Epithelial cell of proximal tubule (primary cell): ENCODE measurements at places on chromosomes 6 and 20.

GRCh38 chr6:136189104-136189503, 61.0 kb downstream of the MTFR2 start:
- DNase-seq: no peak

DNA sequence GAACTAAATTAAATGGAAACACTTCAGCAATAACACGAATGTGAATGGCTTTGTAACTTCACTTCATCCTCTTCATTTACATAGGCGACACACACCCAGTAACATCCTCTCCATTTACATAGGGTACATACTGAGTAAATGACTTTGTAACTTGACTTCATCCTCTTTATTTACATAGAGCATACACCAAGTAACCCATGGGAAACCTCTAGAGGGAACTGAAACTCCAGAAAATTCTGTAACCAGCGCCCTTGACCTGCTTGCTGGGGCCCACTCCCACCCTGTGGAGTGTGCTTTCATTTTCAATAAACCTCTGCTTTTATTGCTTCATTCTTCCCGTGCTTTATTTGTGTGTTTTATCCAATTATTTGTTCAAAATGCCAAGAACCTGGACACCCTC, 81.6 kb upstream of the OPRM1 start:
- no peak for DNase-seq

- DNase-seq: no peak
These were observed 93.9 kb downstream of the PSMG4 start for GRCh38 chr6:3352678-3353077.

DNA sequence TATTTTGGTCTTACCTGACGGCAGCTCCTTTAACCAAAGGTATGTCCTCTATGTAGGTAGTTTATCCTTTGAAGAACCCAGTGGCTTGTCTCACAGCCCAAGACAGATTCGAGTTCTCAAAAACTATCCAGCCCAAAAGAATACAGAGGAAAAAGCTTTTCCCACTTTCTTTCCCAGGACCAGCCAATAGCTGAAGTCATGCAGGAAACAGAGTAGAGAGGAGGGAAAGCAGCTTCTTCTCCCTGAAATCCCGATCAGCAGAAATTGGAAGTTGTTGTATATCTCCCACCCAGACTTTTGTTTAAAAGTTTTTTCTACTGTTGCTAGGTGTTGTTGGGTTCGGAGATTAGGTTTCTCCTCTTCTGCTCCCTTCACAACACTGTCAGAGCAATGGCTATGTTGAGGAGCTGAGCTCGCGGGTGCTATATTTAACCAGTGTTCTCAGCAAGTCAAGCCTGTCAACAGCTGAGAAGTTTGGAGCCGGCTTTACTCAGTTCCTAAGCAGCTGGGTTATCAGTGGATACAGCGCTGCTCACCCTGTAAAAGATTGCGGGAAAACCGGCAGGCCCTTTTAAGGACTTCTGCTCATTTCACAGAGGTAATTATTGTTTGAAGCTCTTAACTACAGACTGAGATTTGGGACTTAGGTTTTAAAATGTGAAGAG, at the start of gene FILIP1:
FILIP1 (minus strand) TSS at position 401 of the 665 bp plus-strand sequence. CDS start 78,828 bp downstream, outside the sequence.
- DNase-seq: no peak

DNA sequence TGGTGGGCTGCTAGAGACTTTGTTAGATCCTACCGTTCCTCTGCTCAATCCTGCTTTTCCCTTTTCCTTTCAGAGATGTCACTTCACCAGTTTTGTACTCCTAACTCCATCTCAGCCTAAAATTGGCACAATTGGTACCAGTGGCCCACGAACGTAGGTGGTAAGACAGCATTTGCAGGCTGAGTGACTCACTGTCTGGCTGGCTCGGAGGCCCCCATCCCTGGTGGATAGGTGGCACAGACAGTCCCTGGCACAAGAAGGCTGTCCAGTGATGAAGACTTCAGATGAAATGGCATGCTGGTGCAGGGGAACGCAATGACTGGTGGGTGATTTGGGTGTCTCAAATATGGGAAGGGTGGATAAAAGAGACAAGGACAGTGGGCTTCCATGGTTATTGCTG, 11.1 kb downstream of the HEBP2 start:
- no peak for DNase-seq

- DNase-seq: no peak
These were observed 81.7 kb upstream of the NFATC2 start for GRCh38 chr20:51624157-51624731.

- no peak for DNase-seq
These were observed at the start of gene KHDRBS2 for GRCh38 chr6:62285612-62286469. Gene KHDRBS2 (minus strand): TSS chr6:62286225.

- DNase-seq: no peak
These were observed 8.8 kb upstream of the NKX2-2 start for GRCh38 chr20:21522481-21523280.

- no peak for DNase-seq
These were observed 51.6 kb upstream of the CHD6 start for GRCh38 chr20:41669708-41670263.

DNA sequence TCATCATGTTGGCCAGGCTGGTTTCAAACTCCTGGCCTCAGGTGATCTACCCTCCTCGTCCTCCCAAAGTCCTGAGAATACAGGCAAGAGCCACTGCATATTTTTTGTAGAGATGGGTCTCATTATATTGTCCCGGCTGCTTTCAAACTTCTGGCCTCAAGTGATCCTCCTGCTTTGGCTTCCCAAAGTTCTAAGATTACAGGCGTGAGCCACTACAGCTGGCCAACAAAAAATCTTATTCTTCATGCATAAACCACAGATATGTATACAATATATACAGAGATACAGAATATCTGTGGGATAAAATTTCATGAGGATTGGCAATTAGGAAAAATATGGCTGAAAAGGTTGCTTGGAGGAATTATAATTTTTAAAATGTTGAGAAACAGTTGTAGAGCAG, 49.9 kb downstream of the SLC35A1 start:
- DNase-seq: no peak

- DNase-seq: no peak
These were observed 157.9 kb upstream of the PDE10A start for GRCh38 chr6:165820934-165821333.

DNA sequence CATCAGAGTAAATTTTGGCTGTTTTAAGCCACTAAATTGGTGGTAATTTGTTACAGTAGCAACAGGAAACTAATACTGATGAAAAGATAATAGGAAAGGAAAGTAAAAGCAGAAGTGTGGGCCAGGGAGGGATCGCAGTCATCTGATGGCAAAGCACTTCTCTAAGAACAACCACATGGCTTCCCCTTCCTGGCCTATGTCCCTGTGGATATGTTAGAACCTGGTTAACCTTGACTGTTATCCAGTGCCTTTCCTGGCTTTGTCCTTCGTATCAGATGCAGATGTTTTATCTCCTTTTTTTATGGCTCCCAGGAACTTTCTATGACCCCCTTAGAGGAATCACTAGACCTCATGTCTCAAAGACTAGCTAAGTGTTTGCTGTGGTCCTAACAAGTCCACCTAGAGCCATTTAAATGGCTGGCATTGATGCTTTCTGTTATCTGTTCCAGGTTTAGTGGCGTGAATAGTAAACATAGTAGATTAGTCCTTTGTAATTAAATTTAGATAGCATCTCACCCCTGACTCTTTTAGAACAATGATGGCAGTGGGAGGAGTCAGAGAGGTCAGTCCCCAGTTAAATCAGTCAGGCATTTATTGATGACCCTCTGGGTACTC, 79.2 kb upstream of the PHACTR2 start:
- DNase-seq: no peak

- no peak for DNase-seq
These were observed 90.2 kb downstream of the F13A1 start for GRCh38 chr6:6230286-6230685.

GRCh38 chr20:8756410-8756809, 312.5 kb upstream of the PLCB4 start:
- DNase-seq: peak; percentile 64

- no peak for DNase-seq
These were observed 118.5 kb downstream of the FOXA2 start for GRCh38 chr20:22465622-22466446.

GRCh38 chr6:44041461-44042260, 85.6 kb downstream of the MRPL14 start:
- peak; percentile 70 for DNase-seq

GRCh38 chr6:102732898-102733297, 1339.4 kb downstream of the GRIK2 start:
- no peak for DNase-seq

- no peak for DNase-seq
These were observed 34.3 kb upstream of the FOXC1 start for GRCh38 chr6:1575210-1576041.

GRCh38 chr6:71287926-71288227, 734 bp upstream of the OGFRL1 start:
- DNase-seq: no peak

GRCh38 chr6:149242883-149243282, 74.6 kb upstream of the TAB2 start:
- no peak for DNase-seq

- no peak for DNase-seq
These were observed 39.9 kb downstream of the RCAN2 start for GRCh38 chr6:46451343-46451742.

DNA sequence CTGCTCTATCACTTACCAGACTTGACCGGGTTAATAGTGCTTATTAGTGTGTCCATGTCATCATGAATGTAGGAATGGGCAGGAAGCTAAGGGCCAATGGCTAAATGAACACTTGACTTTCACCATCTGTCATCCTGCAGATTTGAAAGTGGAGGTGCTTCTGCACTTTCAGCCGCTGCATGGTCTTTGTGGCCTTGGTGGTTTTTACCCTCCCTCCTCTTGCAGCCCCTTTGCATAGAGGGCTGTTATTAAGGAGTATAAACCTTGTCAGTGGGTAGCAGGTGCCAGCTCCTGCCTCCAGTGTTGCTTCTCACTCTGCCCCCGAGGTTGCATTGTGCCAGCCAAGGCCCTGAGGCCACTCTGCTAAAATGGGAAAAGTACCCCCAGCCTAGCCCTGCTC, 122.2 kb upstream of the TNFAIP3 start:
- DNase-seq: no peak

DNA sequence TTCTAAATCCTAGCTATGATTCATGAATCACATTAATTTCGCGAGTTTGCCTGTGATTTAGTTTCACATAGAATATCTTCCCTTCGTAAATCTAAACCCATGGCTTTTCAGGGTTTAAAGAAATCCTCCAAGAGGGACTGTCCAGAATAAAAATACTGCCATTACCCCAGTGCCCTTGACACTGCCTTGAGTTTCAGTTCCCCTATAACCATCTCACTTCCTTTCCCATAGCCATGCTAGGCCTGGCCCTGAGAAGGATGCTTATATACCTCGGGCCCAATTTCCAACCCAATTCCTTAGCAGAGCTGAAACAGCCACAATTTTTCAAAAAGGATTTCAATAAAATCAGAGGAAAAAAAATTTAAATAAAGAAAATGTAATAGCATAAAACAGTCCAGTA, 697.3 kb downstream of the FRK start:
- DNase-seq: no peak

DNA sequence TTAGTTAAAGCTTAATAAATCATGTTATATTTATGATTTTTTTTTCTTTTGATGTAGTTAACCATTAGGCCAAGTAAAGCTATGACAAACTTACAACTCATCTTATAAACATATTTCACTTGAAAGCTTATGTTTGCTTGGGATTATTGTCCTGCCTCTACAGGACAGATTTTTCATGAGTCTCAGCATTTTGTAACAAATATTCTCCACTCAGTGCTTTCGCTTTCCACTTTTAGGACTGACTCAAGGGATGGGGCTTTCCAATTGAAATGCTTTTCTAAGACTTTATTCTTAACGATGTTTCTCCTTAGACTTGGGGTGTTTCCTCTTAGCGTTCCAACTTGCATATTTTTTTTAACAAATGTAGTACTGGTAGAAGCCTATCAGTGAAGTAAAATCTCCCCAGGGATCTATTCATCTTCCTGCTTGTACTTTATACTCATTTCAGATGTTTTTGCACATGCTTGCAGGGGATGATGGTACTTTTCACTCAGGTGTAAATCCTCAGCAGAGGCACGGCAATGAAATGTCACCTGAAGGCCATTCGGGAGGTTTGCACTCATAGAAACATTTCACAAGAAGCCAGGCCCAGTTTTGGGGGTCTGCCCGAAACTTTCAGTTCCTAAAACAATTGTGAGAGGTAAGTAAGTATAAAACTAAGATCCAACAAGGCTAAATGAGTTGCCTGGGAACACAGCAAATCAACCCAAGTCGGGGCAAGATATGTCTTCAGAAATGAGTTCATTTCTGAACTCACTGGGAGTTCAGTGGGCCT, 298.1 kb upstream of the FOXQ1 start:
- DNase-seq: no peak

DNA sequence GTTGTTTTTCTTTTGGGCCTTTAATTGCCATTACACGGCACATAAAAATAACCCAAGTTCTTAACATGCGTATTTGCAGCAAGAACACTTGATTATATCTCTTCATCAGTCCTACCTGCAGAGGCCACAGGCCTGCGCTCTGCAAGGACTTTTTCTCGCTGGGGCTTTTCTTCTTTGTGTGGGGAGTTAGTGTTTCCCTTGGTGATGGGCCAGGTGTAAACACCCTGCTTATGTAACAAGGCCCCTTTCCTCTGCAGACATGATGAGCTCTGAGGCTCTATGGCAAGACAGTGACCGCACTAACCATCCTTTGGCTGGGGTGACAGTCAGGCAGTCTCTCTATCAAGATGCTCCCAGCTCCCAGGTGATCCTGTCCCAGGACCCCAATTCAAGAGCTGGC, 97.8 kb upstream of the PCSK2 start:
- DNase-seq: no peak

DNA sequence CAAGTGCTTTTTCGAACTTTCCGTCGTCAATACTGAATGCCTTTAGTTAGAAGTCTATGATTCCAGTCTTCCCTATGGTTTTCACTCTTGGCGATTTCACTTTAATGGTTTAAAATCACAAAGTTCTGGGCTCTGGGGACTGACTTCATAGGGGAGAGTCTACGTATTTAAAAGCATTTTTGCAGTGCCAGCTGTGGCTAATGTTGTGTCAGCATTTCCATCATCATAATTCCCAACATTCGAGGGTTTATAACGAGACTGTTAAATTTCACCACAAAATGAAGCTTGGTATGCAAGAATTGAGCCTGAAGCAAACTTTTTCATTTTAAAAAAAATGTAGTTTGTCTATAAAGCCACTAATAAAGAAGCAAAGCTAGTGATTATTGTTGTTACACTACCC, 242.7 kb downstream of the SOX4 start:
- no peak for DNase-seq

GRCh38 chr20:49868538-49868937, 46.8 kb downstream of the SPATA2 start:
- DNase-seq: no peak

GRCh38 chr20:47406849-47407682, 50.6 kb upstream of the ZMYND8 start:
- no peak for DNase-seq

- DNase-seq: no peak
These were observed 1288.1 kb upstream of the MAP3K7 start for GRCh38 chr6:91874971-91875370.

- DNase-seq: no peak
These were observed 176.9 kb downstream of the SYNDIG1 start for GRCh38 chr20:24646321-24646720.

GRCh38 chr6:7124636-7125035, 16.9 kb downstream of the RREB1 start:
- peak; percentile 90 for DNase-seq

GRCh38 chr20:12916699-12917098, 92.1 kb upstream of the SPTLC3 start:
- peak; percentile 88 for DNase-seq

- DNase-seq: no peak
These were observed 5.4 kb downstream of the EPM2A start for GRCh38 chr6:145729887-145730286.
